Activated CD8-positive, alpha-beta memory T cell treated with anti-CD3 and anti-CD28 coated beads, Interleukin-2, amount 10 ng/mL, durations not matched to agents 7 days and 5 days (primary cell): ENCODE measurements at places on chromosomes 4 and X.

DNA sequence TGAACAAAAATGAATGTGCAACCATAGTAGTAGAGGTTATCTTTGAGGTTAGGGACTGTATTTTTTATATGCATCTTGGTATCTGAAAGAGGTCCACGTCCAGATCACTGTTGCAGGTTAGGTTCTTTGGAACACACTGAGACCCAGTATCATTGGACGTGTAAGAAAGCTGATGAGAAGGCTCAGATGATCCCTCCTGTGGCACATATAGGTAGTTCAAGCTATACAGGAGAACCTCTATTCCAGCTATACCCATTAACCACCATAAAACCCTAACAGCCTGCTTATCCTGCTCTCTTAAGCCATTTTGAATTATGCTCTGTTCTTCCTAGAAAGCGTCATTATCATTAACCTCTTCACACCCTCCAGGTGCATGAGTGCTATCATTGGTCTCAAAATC, 930.7 kb upstream of the HS3ST1 start:
- DNase-seq, result no peak

GRCh38 chr4:121642876-121643585, 53.7 kb downstream of the ANXA5 start:
- DNase-seq, result no peak

DNA sequence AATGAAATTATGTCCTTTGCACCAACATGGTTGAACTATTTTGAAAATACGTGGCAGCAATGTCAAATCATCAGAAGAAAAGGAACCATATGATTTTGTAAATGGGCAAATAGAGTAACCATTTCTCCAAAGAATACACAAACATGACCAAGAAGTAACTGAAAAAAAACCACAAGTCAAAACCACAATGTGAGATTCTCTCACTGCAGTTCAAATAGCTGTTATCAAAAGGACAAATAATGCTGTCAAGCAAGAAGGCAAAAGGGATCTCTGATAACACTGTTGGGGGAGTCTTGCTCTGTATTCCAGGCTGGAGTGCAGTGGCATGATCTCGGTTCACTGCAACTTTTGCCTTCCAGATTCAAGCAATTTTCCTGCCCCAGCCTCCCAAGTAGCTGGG, 280.8 kb upstream of the ZCCHC13 start:
- no peak for DNase-seq

- no peak for DNase-seq
These were observed 120.5 kb upstream of the SORBS2 start for GRCh38 chr4:185932491-185932890.

- no peak for DNase-seq
These were observed 1451.9 kb downstream of the PCDH7 start for GRCh38 chr4:32172086-32172485.

GRCh38 chrX:139207655-139208054, 322.9 kb upstream of the F9 start:
- DNase-seq, result no peak

DNA sequence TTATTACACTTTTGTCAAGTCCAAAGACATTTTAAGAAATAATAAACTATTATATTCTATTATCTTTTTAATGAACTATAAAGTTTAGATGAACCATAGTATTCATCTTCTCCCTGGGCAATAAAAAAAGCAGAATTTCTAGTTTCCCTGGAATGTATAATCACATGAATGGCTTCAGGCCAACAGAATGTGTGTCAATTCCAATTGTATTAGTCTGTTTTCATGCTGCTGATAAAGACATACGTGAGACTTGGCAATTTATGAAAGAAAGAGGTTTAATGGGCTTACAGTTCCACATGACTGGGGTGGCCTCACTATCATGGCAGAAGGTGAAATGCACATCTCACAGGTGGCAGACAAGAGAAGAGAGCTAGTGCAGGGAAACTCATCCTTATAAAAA, 70.7 kb upstream of the ANXA10 start:
- no peak for DNase-seq

GRCh38 chr4:162804351-162804924, 362.3 kb downstream of the NAF1 start:
- DNase-seq, result no peak

- no peak for DNase-seq
These were observed 40.2 kb downstream of the CRMP1 start for GRCh38 chr4:5852523-5853202.

DNA sequence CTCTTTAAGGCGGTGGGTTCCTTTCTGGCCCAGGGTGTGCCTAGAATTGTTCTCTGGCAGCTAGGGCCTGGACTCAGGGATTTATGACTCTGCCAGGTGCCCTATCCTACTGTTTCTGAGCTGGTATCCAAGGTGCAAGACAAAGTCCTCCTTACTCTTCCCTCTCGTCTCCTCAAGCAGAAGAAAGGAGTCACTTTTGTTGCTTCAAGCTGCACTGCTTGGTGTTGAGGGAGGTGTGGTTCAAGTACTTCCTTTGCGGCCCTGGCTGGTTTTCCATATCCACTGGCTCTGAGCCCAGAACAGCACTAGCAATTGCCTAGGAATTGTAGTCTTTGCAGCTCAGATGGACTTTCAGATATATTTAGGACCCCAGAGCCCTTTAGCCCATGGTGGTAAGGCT, 39.3 kb downstream of the RTL3 start:
- no peak for DNase-seq

GRCh38 chrX:138082896-138083295, 517.0 kb downstream of the ZIC3 start:
- DNase-seq, result no peak

DNA sequence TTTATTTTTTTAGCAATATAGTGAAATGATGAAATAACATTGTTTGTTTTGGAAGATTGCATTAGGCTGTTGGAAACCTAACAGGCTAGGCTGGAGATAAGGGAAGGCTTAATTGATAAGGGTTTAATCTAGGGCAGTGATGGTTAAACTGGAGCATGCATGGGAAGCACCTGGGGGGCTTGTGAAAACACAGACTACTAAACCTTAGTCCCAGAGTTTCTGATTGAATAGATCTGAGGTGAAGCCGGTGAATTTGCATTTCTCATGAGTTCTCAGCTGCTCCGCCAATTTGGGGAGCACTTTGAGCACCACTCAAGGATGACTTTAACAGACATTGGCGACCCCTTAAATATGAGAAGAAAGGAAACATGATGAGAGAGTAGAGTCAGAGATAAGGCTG, 11.5 kb downstream of the STK26 start:
- no peak for DNase-seq

DNA sequence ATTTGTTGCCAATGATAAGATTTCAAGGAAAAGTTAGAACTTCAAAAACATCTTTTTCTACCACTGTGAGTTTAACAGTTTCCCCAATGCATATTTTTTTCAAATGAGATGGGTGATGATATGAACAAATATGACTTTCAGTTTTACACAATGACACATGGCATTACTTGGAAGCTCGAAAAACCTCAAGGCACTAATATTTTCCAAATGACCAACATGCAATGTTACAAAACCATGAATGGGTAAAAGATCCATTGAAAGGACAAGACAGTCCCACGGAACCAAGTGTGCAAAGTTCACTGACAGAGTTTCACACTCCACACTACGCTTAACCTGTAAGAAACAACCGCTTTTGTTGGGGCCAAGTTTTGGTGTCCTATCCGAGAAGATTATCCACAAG, 84.5 kb downstream of the CD99L2 start:
- no peak for DNase-seq

GRCh38 chr4:124903995-124904722, 191.6 kb upstream of the ANKRD50 start:
- DNase-seq, result no peak

DNA sequence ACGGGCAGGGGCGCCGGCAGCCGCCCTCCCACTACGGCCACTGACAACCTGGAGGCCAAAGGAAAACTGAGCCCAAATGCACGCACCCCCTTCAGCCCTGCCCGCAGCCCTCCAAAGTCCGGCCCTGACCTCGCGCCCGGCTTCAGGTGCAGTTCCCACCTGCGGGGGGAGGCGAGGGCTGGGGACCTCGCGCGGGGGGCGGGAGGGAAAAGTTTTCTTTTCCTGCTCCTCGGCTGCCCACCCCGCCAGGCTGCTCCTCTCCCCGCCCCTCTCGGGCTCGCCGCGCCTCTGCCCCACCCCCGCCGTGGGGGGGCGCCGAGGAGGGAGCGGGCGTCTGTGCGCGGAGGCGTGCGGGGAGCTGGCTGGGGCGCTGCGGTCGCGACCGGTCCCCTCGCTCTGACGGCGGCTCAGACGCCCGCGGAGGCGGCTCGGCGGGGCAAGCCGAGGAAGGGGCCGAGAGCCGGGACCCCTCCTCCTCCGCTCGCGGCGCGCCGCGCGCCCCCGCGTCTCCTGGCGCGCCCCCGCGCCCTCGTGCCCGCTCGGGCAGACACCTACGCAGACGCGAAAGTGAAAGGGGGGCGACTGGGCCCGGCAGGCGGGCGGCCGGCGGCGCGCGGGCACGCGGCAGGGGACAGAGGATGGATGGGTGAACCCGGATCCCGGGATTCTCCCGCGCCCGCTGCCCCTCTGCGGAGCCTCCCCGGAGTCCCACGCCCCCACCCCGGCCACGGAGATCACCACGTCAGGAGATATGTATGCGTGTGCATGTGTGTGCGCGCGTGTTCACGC, 3.1 kb upstream of the NR3C2 start:
- DNase-seq, result peak; percentile 79

DNA sequence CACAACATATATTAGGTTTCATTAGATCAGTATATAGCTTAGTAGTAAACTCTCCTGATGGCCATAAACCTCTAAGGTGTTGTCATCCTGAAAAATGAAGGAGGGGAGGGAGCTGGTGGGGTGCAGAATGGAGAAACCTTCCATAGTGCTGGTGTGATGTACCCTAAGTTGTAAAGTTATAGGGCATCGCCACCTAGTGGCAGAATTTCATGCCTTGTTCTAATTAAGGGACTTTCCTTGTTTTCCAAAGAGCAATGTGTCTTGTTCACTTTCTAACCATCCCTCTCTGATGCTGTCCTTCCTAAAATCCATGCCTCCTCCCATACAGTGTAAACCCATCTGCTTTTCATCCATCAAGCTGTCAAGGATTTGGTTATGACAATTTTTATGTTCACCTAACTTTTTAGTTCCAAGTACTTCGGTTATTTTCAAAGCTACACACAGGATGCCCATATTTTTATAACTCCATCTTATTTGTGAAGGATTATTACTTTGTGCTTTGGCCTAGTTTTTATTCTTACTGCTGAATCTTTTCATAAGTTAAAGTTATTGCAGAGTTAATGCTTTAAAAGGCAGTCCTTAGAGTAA, 4.5 kb downstream of the NBDY start:
- DNase-seq, result peak; percentile 62

- no peak for DNase-seq
These were observed 2.4 kb downstream of the ZMYM3 start for GRCh38 chrX:71251466-71251973.

DNA sequence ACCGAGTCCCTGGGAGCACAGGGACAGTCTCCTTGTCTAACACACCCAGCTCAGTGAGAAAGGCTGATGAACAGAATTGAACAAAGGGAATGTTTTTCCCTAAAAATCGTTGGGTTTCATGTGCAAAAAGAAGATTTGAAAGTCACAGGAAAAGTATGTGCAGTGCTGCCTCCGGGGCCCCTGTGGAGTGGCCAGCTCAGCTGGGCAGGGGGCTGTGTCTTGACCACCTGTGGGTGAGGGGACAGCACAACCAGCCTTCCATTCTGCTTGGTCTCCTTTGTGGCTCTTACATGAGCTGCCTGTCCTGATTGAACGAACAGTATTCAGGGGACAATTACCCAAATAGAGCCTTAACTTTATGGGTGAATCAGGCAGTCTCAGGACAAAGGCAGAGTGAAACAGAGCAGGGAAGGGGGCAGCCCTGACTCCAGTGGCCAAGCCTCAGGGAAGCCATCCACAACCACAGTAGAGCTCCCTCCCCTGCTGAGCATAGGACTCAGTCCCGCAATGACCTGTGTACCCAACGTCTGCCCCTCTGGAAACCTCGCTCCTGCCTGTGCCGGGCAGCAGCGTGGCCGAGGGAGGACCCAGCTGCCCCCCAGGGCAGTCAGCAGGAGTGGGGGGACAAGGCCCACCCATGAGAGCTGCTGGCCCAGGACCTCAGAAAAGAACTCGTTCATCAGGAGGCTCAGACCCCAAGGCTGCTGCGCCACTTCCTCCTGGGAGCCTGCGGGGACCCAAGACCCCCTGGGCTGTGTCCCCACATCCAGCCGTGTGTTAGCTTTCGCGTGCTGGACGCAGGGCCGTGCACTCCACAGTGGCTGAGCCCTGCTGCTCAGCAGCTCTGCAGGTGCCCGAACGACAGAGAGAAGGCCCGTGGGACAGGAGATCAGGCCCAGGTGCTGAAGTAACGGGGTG, 59.6 kb upstream of the MXD4 start:
- DNase-seq, result no peak
